Activated CD4-positive, alpha-beta T cell treated with anti-CD3 and anti-CD28 coated beads for 36 hours (primary cell): ENCODE measurements at places on chromosomes 16 and 17. TPM values are rescaled to one million over a fixed set of nuclear protein-coding genes. Genes with fewer than 3 reads are reported as not detected.
A peak's percentile ranks its signal among the peaks of the same experiment; 100 is the strongest.

Gene GJD3
- total RNA-seq, result not detected

Gene MYCBPAP
- total RNA-seq, result 1.4 TPM

Gene STH
- not detected for total RNA-seq

Gene CACNA1G
- not detected for total RNA-seq

Gene TBC1D3C
- not detected for total RNA-seq

DNA sequence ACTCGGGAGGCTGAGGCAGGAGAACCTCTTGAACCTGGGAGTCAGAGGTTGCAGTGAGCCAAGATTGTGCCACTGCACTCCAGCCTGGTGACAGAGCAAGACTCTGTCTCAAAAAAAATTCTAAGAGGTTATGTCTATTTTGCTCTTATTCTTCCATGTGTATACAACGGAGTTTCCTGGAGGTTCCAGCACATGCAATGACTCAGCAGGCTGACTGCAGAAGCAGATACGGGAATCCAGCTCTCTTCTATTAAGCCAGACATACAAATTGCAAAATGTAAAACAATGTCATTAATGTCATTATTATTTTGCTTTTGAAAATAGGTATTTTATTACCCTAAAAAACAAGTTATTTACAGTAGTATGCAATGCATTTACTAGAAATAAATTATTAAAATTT lies 18.4 kb downstream of the MIEF2 start:
- H3K4me1 ChIP-seq, result no peaks in the 10 kb centered on the region
- H3K27me3 ChIP-seq, result no peaks in the 10 kb centered on the region
- H3K4me3 ChIP-seq, result no peak overlapping the region
- no peak for DNase-seq
- peaks cover 35% of the 10 kb centered on the region for H3K36me3 ChIP-seq
- H3K27ac ChIP-seq, result no peak overlapping the region

DNA sequence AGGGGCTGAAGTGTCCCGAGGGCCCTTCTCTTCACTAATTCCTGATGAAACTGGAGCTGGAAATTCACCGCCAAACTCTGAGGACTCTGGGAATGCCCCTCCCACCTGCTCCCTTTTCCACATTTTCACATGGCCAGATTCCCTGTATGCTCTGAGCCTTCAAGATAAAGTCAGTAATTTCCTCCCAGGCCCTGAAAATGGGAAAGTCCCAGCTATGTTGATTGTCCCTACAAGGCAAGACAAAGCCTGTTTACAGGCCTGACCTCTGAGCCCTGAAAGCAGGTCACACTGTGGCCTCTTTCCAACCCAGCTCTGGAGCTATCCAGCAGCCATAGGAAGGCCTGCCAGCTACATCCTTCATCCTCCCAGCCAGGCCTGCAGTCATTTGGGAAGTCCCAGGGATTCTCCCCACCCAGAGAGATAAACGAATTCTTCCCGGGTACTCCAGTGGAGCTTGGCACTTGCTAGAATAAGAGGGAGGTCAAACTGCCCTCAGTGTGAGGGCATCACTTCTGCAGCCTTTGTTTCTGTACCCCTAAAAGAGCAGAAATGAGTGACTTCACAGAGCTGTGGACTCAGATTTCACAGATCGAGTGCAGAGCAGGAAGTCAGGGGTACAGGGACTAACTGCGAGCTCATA lies 19.6 kb upstream of the CCL2 start:
- no peak overlapping the region for H3K27ac ChIP-seq
- H3K27me3 ChIP-seq, result peaks cover 24% of the 10 kb centered on the region
- H3K4me1 ChIP-seq, result no peaks in the 10 kb centered on the region
- no peak for DNase-seq
- no peak overlapping the region for H3K4me3 ChIP-seq

DNA sequence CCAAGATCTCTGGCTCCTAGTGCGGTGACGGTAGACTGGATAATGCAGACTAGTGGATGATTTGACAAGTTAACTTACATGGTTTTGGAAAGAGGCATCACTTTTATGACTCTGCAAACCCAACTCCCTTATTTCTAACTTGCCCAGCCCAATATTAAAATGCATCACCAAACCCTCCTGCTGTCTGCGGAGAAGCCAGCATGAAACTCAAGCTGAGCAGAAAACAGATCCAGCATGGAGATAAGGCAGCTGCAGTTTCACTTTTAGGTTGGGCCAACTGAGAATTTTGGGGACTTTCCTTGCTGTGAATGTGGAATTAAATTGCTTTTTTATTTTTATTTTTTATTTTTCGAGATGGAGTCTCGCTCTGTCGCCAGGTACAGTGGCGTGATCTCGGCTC lies 27.8 kb downstream of the CDH1 start:
- no peaks in the 10 kb centered on the region for H3K27me3 ChIP-seq
- peak; percentile 61 for DNase-seq
- peaks cover 40% of the 10 kb centered on the region for H3K4me1 ChIP-seq
- H3K4me3 ChIP-seq, result no peak overlapping the region
